ENCODE measurements at places on chromosomes 2 and 18.

DNA sequence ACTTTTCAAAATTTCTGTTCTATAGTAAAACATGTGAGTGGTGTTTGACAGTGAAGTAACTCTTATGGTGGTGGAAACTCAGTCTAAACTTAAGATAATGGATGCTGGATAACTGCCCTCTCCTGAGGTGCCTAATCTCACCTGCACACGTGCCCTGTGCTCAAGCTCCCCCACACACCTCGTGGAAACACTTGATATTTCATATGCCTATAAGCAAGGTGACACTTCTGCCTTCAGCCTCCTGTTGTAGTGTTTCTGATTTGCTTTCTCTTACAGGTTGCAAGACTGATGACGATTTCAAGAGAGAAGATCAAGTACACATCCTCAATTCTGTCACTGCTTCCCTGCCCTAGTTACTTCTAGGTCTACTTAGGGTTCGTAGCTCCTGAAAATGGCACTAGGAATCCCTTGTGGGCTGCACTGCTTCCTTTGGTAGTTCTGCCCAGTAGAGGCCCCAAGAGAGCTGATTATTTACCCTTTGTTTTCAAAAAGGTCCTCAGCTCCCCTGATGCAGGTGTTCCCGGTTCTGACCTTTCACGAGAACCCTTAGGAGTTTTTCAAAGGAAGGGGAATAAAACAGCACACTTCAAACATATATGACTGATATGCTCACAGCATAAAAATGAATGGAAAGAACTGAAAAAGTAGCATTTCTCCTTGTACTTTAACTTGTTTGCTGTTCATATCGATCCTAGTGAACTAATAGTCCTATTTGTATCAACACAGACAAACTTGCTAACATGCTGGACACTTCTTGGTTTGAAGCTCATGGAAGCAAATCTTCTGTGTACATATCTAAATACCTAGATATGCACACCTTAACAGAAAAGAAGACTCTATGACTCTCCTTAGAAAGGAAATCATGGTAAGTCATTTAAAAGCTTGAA lies 6.7 kb downstream of the CAVIN2 start:
- H3K27ac ChIP-seq, result no peak overlapping the region
- no peaks in the 10 kb centered on the region for H3K36me3 ChIP-seq
- no peak for DNase-seq
- H3K27me3 ChIP-seq, result no peaks in the 10 kb centered on the region
- no peaks in the 10 kb centered on the region for H3K4me1 ChIP-seq

DNA sequence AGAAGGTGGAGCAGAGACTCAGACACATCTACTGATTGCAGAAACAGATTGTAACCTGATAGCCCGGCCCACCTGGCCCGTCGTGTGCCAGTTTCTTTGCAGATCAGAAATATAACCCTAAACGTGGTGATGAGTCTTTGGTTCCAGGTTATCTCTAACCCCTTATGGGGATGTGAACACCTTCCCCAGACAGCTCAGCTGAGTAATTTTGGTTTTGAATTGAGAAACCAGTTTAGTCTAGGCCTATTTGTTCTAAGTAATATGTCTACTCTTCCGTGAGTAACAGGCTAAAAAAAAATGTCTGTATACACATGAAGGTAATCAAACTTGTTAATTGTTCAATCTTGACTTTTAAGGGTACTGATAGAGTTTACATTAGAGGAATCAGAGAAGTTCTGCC lies 35.7 kb downstream of the RASGRP3 start:
- no peak overlapping the region for H3K4me3 ChIP-seq
- no peaks in the 10 kb centered on the region for H3K4me1 ChIP-seq
- no peaks in the 10 kb centered on the region for H3K27me3 ChIP-seq
- no peaks in the 10 kb centered on the region for H3K36me3 ChIP-seq
- DNase-seq, result no peak
- no peak overlapping the region for H3K27ac ChIP-seq

- no peaks in the 10 kb centered on the region for H3K36me3 ChIP-seq
- H3K4me1 ChIP-seq, result no peaks in the 10 kb centered on the region
- no peak overlapping the region for H3K4me3 ChIP-seq
- H3K27ac ChIP-seq, result no peak overlapping the region
Measured at GRCh38 chr2:101998556-101998895, 6.8 kb downstream of the IL1R2 start.

DNA sequence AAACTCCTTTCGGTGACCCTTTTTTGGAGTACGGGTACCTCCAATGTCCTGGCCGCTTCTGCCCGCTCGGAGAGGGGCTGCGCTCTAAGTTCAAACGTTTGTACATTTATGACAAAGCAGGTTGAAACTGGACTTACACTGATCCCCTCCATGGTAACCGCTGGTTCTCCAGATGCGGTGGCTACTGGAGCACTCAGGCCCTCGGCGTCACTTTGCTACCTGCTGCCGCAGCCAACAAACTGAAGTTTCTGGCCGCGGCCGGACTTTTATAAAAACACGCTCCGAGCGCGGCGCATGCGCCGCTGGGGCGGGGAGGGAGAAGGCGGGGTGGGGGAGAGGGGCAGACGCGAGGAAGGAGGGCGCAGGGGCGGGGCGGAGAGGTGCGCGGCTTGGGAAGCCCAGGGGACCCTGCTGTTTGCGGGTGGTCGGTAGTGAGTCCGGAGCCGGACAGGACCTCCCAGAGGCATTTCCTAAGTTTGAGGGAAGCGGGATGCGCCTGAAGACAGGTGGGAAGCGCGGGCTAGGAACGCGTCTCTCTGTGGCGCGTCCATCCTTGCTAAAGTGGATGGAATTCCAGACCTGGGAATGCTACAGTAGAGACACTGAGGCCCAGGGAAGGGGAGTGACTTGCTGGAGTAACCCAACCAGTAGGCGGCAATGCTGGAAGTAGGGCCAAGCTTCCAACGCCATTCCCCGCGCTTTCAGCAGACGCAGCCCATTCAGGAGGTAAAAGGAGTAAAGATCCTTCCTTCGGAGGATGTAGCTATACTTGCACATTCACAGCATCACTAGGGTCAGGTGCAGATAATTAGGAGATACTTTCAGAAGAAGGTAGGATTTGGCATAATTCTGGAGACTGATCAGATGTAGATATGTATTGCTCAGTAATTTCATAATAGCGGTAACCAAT lies at the start of gene CXCR4:
Gene CXCR4 (minus strand): TSS at position 241 of the 910 bp plus-strand sequence. CDS start 89 bp downstream, at position 152.
- H3K27ac ChIP-seq, result peak within 1 kb of the TSS; percentile 98
- H3K36me3 ChIP-seq, result peaks cover 28% of the 10 kb centered on the region
- H3K27me3 ChIP-seq, result no peaks in the 10 kb centered on the region
- H3K4me3 ChIP-seq, result peak within 1 kb of the TSS; percentile 87

DNA sequence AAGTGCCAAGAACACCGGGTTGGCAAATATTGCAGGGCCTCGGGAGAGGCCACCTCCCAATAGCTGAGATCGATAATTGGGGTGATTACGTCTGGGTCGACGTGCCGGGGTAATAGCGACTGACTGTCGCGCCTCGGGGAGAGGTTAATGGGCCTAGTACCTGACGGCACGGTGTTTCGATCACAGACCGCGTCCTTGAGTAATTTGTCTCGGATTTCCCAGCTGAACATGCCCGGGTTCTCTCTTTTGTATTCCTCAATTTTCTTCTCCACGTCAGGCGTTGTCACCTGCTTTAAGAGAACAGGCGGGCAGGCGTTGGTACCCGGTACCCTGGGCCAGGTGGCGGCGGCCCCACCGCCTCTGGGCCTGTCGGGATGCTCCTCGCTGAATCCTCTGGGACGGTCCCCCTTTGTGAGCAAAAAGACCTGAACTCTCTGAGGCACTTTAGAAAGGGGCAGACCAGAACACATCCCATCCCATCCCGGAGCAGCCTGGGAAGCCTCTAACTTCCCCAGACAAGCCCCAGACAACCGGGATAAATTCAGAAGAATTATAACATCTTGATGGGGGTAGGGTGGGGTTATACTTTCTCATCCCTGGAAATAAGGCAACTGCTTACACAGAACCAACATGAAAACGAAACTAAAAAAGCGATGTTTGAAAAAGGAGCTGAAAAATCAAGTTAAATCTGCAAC lies 3.3 kb downstream of the PAX3 start:
- H3K4me1 ChIP-seq, result no peaks in the 10 kb centered on the region
- no peak overlapping the region for H3K27ac ChIP-seq
- no peaks in the 10 kb centered on the region for H3K36me3 ChIP-seq
- peak overlapping the region; percentile 22 for H3K4me3 ChIP-seq
- H3K27me3 ChIP-seq, result peaks cover 53% of the 10 kb centered on the region
- DNase-seq, result no peak

DNA sequence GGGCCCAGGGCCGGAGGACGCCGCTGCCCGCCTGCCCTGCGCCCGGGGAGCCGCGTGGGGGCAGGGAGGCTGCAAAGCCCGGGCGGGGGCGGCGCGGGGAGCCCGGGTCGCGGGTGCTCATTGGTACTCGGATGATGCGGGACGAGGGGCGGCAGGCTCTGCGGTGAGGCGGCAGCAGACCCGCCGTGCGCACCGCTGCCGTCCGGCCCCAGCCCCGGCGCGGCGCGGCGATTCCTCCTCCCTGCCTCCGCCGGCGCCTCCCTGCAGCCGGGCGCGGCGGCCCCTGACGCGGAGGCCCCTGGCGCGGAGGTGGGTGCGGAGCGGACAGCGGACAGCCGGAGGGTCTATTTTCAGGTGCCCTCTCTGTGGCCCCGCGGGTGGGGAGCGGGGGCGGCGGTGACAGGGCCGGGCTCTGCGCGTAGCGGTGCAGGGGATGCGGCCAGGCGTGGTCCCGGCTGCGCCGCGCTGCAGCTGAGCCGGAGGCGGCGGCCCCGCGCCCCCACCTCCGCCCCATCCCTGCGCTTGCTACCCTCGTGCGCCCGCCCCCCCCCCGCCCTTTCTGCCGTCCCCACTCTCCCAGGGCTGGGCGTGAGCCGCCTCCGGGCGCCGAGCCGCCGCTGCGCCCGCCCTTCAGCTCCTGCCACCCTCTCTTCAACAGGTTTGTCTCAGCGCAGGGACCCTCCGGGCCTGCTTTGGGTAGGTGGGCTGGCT lies 640 bp downstream of the SPTBN1 start:
- H3K27ac ChIP-seq, result no peak overlapping the region
- H3K4me3 ChIP-seq, result peak overlapping the region; percentile 27
- H3K27me3 ChIP-seq, result peaks cover 31% of the 10 kb centered on the region
- H3K36me3 ChIP-seq, result no peaks in the 10 kb centered on the region

GRCh38 chr2:170771421-170771937 lies 1.3 kb downstream of the ERICH2 start:
- peak overlapping the region; percentile 51 for H3K4me3 ChIP-seq
- H3K27me3 ChIP-seq, result no peaks in the 10 kb centered on the region
- no peak for DNase-seq

All from CD8-positive, alpha-beta memory T cell (primary cell).